ENCODE measurements at places on chromosomes 5 and 9.

DNA sequence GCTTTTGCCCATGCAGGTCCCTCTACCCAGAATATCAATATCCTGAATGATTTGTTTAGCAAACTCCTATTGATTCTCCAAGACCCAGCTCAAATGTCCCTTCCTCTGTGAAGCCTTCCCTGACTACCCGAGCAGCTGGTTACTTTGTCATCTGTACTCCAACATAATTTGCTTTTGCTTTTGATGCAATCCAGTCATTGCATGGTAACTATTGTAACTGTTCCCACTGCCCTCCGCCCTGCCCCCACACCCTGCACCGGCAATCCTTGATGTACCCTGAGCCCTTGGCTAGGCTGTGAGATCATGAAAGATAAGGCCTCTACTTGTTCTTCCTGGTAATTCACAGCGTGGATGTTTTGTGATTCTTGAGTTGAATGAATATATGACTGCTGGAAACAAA lies 119.9 kb upstream of the BOD1 start:
- DNase-seq = no peak

GRCh38 chr9:123300554-123300953 lies 32.2 kb upstream of the STRBP start:
- DNase-seq = no peak

GRCh38 chr9:126123927-126124326 lies 202.7 kb upstream of the MVB12B start:
- no peak for DNase-seq

DNA sequence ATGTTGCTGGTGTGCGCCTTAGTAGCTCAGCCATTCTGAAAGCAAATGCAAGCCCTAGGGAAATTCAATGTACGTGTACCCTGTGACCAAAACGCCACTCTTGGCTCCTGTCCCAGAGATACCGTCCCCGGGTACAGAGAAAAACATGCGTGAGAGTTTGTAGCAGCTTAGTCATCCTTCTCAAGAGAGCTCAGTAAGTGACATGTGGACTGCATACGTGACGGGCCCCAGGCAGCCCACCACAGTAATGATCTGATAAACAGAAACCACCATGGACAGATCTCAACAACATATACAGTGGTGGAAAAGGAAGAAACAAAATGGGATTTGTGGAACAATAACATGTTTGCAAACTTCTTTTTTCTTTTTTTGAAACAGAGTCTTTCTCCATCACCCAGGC lies 45.1 kb downstream of the S1PR3 start:
- no peak for DNase-seq

- DNase-seq = no peak
These were observed 1275.4 kb upstream of the CDH18 start for GRCh38 chr5:21263361-21263760.

DNA sequence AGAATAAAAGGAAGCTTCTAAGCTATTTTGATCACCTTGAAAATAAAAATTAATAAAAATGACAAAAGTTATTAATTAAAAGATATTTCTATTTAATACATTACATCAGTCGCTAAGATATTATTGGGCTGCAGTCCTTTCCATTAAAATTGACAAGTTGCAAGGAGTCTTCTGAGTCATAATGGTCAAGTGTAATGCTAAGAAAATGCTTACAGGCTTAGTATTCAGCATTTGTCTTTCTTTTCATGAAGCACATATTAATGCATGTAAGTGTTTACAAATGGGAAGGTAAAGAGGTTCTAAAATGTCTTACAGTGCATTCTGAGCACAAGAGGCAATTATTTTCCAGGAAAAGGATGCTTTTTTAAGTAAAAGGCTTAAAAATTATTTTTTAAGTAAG lies 17.3 kb downstream of the SPINK9 start:
- DNase-seq = no peak

DNA sequence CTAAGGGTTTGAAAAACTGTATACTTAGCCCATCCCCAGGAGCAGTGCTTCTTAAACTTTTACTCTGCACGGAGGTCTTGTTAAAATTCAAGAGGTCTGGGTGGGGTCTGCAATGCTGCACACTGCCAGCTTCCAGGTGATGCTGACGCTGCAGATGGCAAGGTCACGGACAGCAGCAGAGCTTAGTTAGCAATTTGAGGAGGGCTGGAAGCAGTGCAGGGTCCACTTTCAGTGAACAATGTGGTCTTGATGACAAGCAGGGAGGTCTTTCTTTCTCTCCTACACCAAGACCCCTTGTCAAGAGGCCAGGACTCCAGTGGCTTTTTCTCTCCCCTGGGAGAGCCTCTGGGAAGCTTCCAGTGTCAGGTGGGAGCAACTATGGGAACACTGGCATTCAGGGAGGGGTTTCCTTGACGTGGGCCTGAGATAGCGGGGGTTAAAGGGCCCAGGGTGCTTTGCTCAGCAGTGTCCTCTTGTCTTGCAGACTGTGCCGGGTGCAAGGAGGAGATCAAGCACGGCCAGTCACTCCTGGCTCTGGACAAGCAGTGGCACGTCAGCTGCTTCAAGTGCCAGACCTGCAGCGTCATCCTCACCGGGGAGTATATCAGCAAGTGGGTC lies 65.0 kb upstream of the AFAP1L1 start:
- DNase-seq = no peak

DNA sequence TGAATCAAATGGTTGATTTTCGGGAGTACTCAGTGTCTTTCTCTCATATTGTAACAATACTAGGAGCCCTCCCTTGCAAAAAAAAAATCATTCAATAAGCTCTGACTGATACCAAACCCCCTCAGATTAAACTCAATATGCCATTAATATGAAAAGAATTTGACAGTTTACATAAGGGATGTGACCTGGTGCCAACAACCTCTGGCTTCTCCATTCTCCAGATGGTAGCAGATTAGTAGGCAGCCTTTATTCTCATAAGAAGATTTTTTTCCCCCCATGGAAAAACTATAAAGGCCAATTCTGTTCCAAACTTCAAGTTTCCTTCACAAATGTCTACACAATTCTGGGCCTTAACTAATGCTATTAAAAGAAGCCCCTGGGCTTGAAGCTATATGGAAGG lies 96.5 kb downstream of the EFNA5 start:
- no peak for DNase-seq

DNA sequence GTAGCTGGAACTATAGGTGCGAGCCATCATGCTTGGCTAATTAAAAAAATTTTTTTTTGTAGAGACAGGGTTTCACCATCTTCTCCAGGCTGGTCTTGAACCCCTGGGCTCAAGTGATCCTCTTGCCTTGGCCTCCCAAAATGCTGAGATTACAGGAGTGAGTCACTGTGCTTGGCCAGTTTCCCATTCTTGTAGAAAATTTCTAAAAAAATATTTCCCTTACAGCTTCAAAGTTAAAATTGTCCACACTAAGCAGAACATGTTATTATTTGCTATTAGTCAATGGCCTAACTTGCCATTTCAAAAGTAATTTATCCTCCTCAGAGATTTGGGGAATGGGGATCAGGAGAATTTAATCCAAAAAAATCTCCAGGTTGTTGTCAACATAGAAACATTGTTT lies 40.1 kb downstream of the SLC38A9 start:
- DNase-seq = no peak

DNA sequence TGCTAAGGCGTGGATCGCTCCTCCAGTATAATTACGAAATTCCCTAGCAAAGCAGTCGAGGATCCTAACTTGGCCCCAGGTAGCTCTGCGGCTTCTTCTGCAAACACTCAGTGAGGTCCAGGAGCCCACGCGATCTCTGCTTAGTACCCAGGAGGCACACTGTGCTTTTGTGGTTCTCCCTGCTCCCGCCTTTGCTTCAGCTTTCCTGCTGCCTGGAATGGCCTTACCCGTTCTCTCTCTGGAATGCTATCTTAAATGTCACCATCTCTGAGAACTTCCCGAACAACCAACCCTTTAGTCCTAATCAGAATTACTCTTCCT lies 639 bp downstream of the INVS start:
- no peak for DNase-seq

DNA sequence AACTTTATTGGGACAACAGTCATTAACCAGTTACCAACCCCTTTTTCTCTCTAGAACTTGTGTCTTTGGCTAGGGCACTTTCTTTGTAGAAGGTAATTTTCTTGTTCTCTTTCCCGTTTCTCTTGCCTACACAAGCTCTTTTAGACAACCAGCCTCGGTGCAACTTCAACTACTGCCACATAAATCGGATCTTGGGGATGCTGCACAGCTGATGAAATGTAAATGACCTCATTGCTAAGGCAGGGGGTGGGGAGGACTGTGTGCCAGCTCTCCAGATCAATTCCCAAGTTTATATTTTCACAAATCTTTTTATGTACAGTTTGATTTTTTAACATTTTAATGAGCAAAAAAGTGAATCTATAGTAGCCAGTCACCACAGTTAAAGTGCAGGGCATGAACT lies 157.6 kb downstream of the DENND1A start:
- DNase-seq = no peak

- no peak for DNase-seq
These were observed 278.9 kb downstream of the EFNA5 start for GRCh38 chr5:107391787-107392186.

DNA sequence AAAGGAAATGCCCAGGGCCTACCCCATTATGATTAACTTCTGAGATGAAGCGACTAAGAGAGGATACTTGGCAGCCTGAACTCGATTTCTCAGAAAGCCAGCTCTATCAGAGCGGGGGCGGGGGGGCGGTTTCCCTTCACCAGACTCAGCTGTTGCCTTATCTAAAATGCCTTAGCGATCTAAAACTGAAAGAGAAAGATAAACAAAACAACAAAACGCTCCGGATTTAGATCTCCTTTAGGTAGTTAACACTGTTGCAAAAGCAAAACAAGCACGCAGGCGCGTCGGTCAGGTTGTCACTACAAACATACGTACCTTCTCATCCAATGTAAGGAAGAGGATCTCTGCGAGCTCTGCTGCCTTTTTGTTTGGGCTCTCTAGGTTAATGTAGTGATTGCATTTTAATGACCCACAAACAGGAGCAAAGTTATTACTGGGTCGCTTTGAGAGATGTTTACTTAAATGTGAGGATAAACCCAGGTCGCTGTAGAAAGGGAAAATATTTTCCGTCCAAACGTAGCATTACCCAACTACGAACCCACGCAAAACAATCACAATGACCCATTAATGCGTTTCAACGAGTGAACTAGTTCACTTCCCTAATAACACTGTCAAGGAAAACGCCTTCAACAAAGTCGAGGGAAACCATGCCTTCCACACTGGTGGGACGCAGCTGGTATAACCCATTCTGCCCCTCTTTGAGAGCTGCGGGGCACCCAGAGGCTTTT lies 982 bp downstream of the EPB41L4A start:
- DNase-seq = no peak

DNA sequence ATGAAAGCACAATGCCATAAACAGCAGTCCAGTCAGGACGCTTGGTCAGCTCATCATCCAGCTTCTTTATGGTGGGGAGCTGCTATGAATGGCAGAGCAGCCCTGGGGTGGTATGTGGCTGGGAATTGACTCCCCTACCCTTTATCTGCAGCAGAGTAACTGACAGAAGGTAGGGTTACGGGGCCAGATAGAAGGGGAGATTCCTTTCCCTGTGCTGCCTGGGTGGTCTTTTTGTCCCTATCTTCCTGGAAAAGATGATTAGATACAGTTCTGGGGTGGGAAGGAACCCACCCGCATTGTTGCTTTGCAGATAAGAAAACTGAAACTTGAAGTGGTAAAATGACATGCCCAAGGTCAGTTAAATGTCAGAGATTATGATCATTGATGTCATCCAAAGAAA lies 405.5 kb downstream of the ARHGEF28 start:
- no peak for DNase-seq

DNA sequence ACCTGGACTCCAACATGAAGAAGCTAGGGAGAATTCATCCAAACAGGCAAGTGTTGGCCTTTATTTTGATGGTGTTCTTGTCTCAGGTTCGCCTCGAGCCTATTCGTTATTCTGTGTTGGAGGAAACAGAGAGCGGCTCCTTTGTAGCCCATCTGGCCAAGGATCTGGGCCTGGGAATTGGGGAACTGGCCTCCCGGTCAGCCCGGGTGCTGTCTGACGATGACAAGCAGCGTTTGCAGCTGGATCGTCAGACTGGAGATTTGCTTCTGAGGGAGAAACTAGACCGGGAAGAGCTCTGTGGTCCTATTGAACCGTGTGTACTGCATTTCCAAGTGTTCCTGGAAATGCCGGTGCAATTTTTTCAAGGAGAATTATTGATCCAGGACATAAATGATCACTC lies 367 bp downstream of the PCDHB4 start:
- no peak for DNase-seq

DNA sequence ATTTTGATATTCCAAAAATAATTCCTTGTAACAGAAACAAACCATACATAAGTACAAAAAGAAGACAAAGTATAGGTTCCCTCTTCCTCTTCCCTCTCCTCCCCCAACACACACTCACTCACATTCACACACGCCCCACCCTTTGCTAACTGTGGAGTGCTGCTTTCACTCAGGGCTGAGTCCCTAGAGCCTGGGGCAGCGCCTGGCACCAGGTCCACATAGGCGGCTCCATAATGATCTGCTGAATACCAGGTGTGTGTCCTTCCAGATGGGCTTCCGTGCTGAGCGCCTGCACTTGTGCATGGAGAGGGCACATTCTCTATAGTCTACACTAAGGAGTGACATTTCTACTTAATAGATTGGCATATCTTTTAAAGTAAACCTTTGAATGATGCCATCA lies 3.7 kb downstream of the SEMA4D start:
- DNase-seq = no peak

GRCh38 chr5:127925916-127926315 lies 157.7 kb upstream of the SLC12A2 start:
- DNase-seq = no peak

DNA sequence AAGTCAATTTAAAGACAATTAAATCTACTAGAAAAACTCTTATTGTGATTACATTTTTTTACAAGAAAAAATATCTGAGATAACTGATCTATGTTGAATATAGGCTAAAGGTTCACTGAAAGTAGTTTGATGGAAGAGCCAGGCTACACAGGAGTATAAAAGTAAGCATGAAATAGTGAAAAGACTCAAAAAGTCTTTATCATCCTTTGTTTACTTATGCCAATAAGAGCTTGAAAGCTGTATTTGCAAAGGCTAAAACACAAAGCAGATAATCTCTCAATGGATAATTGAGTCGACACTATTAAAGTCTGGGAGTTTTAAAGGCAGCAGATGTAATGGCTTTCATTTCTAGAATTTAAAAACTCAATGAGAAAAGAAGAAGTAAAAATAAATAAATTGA lies 42.0 kb downstream of the SSBP2 start:
- DNase-seq = no peak

DNA sequence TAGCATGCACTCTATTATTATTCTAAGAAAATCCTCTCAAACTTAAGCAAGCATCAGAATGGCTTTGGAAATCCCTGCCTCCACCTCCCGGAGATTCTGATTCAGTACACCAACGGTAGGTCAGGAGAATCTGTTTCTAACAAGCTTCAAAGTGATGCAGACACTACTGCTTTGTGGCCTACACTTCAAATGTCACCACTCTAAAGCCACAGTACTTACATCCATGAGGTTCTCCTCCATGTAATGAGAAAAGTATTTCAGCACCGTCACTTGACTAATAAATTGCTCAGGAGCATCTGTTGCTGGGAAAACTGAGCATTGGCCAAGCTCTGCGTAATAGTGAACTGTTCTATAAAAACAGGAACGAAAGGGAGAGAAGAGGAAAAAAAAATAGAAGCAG lies 4.8 kb downstream of the PLK2 start:
- no peak for DNase-seq

GRCh38 chr5:9850456-9850855 lies 220.3 kb upstream of the TAS2R1 start:
- no peak for DNase-seq
